ENCODE measurements at places on chromosomes 4 and X. TPM values are rescaled to one million over a fixed set of nuclear protein-coding genes. Genes with fewer than 3 reads are reported as not detected.

DNA sequence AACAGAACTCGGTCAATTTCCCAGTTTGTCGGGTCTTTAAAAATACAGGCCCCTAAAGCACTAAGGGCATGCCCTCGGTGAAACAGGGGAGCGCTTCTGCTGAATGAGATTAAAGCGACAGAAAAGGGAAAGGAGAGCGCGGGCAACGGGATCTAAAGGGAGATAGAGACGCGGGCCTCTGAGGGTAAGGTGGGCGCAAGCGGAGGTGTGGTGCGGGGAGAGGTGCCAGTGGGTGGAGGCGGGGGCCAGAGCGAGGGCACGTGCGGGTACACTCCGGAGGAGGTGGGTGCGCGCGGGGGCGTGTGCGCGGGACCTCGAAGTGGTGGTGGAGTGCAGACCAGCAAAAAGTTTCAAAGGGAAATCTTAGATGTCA lies 787 bp upstream of the TET2 start:
- no peak for DNase-seq

DNA sequence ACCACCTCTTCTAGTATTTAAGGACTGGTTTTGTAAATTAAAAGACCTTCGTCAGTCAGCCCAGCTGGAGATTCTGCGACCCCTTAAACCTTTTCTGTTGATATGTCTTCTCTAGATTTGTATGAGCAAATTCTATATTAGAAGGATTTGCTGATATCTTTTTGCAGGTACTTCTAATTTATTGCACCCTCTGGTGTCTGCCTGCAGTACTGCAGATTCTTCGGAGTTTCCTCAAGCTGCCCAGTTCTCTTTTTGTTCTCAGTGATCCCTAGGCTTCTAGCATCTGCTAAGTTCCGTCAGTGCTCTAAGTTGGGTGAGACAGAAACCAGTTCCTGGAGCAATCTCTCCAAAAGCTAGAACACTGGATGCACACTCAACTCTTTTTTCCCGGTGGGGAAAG lies 545.2 kb downstream of the C4orf33 start:
- peak; percentile 16 for DNase-seq

- DNase-seq, result no peak
Measured at GRCh38 chrX:69319376-69319775, 154.1 kb upstream of the PJA1 start.

- no peak for DNase-seq
Measured at GRCh38 chr4:178595500-178596138, 1153.4 kb upstream of the AGA start.

DNA sequence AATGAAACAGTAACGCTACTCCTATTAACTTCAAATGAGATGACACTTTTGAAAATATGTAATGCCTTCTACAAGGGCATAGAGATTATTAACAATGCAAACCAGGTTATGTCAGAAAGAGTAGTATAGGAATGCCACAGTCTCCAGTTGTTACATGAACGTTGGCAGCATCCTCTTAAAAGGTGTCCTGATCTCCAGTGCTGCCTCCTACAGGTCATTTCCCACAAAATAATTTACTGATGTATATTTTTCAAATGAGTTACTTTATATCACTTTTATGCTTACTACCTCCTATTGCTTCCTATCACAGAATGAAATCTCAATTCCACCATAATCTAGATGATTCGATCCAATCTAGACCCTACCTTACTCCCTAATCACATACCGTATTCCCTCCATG lies 195.2 kb upstream of the EPHA5 start:
- DNase-seq, result peak; percentile 13

DNA sequence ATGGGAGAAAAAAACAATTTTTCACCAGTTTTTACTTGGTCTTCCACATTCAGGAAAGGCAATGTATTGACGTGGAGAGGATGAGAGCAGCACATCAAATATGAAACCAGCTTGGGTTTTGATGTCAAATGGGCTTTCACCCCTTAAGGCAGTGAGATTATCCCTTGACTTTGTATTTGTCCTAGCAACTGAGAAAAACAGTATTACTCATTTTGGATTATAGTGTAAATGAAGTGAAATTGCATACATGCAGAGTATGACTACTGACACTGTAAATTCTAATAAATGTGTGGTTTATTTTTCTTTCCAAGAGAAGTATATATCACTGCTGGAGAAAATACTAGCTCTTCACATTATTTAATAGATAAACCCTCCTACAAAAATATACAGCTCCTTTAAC lies 863.6 kb upstream of the IGFBP7 start:
- no peak for DNase-seq

PNMA5 gene
- not detected for total RNA-seq

All from HepG2 (cell line).